ENCODE measurements at places on chromosomes 11 and 22.

DNA sequence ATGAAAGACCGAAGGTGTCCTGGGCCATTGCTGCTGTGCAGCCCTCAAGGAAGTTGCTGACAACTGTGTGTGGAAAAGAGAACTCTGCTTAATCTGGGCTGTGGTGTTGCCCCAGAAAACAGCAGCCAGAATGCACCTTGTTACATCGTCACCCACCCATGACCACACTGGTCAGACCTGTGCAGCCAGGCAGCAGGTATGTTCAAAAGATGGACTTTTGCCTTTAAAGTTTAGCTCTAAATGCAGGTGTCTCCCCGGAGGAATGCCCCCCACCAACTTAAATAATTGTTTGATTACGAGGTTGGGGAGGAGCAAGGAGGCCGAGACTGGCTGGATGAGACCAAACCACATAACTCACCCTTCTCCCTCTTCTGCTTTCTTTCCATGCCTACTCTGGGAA is 15.3 kb upstream of the POLA2 start:
- H3K27ac ChIP-seq = no peak overlapping the region
- no peak for DNase-seq
- H3K4me1 ChIP-seq = no peaks in the 10 kb centered on the region
- no peak overlapping the region for H3K4me3 ChIP-seq
- H3K36me3 ChIP-seq = no peaks in the 10 kb centered on the region

- no peaks in the 10 kb centered on the region for H3K36me3 ChIP-seq
- no peaks in the 10 kb centered on the region for H3K27me3 ChIP-seq
- DNase-seq = peak; percentile 87
- peak within 1 kb of the TSS; percentile 99 for H3K4me3 ChIP-seq
- H3K4me1 ChIP-seq = peaks cover 27% of the 10 kb centered on the region
These were observed at the start of gene CLTCL1 for GRCh38 chr22:19291580-19292457. Gene CLTCL1, minus strand, starts transcription at chr22:19291719. Its CDS starts 78 bp downstream, at chr22:19291641.

- no peak for DNase-seq
- no peak overlapping the region for H3K4me3 ChIP-seq
- no peaks in the 10 kb centered on the region for H3K4me1 ChIP-seq
- H3K27me3 ChIP-seq = no peaks in the 10 kb centered on the region
These were observed 16.7 kb upstream of the CARD18 start for GRCh38 chr11:105156231-105156630.

DNA sequence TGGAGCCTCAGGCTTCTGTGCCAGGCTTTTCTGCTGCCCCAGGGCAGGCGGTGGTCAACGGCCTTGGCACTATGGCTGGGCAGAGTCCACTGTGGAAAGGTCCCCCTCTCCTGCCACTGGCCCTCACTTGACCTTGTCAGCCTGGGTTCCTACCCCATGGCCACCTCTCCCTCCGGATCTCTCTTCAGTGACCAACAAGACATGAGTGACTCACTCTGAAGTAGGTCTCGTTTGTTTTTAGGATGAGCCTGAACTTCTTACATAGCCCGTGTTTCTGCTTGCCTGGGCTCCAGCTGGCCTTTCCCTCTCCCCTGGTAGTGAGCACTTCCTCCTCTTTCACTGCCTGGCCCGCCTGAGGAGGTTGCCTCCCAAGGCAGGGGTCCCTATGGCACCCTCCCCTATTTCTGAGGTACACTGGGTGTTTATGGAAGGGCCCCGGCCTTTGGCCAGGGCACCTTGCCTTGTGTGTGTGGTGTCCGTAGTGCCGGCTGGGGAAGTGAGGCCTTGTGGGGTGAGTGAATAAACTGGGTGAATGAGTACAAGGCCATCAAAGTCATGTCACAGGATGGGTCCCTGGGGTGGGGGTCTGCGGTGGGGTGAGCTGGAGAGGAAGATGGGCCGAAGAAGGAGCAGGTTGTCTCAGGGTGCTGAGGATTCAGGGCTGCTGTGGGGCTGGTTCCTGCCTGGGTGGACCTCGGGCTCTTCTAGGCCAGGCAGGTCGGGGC is 5.0 kb downstream of the SHANK3 start:
- no peak overlapping the region for H3K4me3 ChIP-seq
- H3K4me1 ChIP-seq = peaks cover 18% of the 10 kb centered on the region

- H3K27ac ChIP-seq = no peak overlapping the region
- H3K4me1 ChIP-seq = no peaks in the 10 kb centered on the region
- no peak overlapping the region for H3K4me3 ChIP-seq
These were observed 73.3 kb downstream of the MRGPRX1 start for GRCh38 chr11:18865951-18866350.

- no peak overlapping the region for H3K27ac ChIP-seq
- H3K27me3 ChIP-seq = no peaks in the 10 kb centered on the region
- peaks cover 23% of the 10 kb centered on the region for H3K4me1 ChIP-seq
- no peak for DNase-seq
- no peak overlapping the region for H3K4me3 ChIP-seq
These were observed 86.1 kb upstream of the HORMAD2 start for GRCh38 chr22:29994027-29994715.

GRCh38 chr11:1126935-1127663 is 30.7 kb upstream of the MUC5AC start:
- no peaks in the 10 kb centered on the region for H3K36me3 ChIP-seq
- H3K27ac ChIP-seq = no peak overlapping the region
- no peak overlapping the region for H3K4me3 ChIP-seq
- DNase-seq = no peak
- H3K27me3 ChIP-seq = no peaks in the 10 kb centered on the region
- no peaks in the 10 kb centered on the region for H3K4me1 ChIP-seq

DNA sequence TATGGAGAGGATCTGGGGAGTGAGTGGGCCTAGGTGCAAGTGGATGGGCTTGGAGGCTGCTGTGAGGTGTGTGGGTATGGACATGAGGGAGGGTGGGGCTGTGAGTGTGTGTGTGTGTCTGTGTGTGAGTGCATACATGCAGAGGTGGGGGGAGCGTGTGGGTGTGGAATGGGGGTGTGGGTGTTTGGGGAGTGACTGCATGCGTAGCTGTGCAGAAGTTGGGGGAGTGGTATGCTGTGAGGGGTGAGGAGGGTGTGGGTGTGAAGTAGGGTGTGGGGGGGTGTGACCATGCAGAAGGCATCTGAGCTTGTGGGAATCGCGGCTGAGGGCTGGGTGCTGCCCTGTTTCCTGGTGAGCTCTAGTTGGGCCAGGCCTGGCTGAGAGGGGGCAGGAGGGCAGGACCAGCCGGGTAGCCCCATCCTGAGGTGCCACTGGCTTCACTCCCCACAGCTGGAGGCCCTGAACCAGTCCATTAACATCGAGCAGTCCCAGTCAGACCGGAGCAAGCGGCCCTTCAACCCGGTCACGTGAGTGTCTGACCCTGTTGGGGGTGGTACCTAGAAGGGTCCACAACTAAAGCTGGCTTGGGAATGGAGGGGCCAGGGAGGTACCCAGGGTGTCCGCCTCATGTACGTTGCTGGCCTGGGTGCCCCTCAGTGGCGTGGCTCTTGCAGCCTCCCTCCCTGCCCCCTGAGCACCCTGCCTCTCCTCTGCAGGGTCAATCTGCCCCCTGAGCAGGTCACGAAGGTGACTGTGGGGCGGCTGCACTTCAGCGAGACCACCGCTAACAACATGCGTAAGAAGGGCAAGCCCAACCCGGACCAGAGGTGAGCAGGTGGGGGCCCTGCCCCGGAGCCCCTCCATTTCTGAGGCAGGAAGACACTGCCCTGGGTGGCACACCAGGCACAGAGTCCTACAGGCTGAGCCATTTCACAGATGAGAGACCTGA is 16.5 kb downstream of the TMEM258 start:
- no peak for DNase-seq
- H3K36me3 ChIP-seq = no peaks in the 10 kb centered on the region
- no peak overlapping the region for H3K4me3 ChIP-seq
- H3K27me3 ChIP-seq = no peaks in the 10 kb centered on the region

- H3K36me3 ChIP-seq = no peaks in the 10 kb centered on the region
- no peak overlapping the region for H3K27ac ChIP-seq
- H3K27me3 ChIP-seq = no peaks in the 10 kb centered on the region
- no peaks in the 10 kb centered on the region for H3K4me1 ChIP-seq
- DNase-seq = no peak
These were observed 161.9 kb downstream of the INSC start for GRCh38 chr11:15276621-15277020.

DNA sequence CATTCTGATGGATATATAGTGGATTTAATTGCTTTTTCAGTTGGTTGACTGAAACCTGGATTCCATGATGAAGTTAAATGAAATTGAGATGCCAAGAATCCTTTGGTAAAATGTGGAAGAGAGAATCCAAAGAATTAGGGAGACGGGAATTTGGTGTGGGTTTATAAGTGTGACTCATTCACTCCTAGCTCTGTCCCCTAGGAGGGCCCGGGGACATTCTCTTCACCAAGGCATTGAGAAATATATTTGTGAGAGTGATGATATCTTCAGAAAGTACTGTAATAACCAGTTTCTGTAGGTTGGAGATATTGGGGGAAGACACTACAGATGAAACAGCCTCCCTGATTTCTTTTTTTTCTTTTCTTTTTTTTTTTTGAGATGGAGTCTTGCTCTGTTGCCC is 13.6 kb upstream of the PHOX2A start:
- H3K4me3 ChIP-seq = no peak overlapping the region
- H3K27me3 ChIP-seq = no peaks in the 10 kb centered on the region
- H3K4me1 ChIP-seq = no peaks in the 10 kb centered on the region
- no peaks in the 10 kb centered on the region for H3K36me3 ChIP-seq
- no peak overlapping the region for H3K27ac ChIP-seq

- no peaks in the 10 kb centered on the region for H3K36me3 ChIP-seq
- no peak overlapping the region for H3K4me3 ChIP-seq
- no peak for DNase-seq
- H3K27ac ChIP-seq = no peak overlapping the region
- H3K27me3 ChIP-seq = no peaks in the 10 kb centered on the region
- H3K4me1 ChIP-seq = no peaks in the 10 kb centered on the region
These were observed 1106.8 kb downstream of the BRD1 start for GRCh38 chr22:48720662-48721394.

- no peak overlapping the region for H3K4me3 ChIP-seq
- no peaks in the 10 kb centered on the region for H3K36me3 ChIP-seq
- H3K4me1 ChIP-seq = no peaks in the 10 kb centered on the region
- DNase-seq = no peak
These were observed 7.6 kb downstream of the IGF2 start for GRCh38 chr11:2131371-2132236.

DNA sequence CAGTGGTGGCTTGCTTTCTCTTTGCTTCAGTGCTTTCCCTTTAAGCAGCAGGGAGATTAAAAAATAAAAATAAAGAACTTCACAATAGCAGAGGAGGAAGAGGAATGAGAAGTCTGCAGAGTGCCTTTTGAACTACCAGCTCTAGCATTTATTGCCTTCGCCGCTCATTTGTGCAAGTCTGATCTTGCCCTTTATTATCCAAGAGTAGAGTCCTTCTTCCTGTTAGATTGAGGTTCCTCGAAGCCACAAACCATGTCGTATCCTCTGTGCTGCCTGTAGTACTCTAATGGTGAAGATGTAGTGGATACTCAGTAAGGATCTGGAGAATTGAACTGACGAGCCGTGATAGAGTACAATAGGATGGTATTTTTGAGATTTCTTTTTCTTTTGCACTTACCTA is 101.2 kb upstream of the RAG2 start:
- H3K27ac ChIP-seq = no peak overlapping the region
- DNase-seq = no peak
- no peak overlapping the region for H3K4me3 ChIP-seq
- no peaks in the 10 kb centered on the region for H3K27me3 ChIP-seq
- no peaks in the 10 kb centered on the region for H3K36me3 ChIP-seq
- H3K4me1 ChIP-seq = no peaks in the 10 kb centered on the region

DNA sequence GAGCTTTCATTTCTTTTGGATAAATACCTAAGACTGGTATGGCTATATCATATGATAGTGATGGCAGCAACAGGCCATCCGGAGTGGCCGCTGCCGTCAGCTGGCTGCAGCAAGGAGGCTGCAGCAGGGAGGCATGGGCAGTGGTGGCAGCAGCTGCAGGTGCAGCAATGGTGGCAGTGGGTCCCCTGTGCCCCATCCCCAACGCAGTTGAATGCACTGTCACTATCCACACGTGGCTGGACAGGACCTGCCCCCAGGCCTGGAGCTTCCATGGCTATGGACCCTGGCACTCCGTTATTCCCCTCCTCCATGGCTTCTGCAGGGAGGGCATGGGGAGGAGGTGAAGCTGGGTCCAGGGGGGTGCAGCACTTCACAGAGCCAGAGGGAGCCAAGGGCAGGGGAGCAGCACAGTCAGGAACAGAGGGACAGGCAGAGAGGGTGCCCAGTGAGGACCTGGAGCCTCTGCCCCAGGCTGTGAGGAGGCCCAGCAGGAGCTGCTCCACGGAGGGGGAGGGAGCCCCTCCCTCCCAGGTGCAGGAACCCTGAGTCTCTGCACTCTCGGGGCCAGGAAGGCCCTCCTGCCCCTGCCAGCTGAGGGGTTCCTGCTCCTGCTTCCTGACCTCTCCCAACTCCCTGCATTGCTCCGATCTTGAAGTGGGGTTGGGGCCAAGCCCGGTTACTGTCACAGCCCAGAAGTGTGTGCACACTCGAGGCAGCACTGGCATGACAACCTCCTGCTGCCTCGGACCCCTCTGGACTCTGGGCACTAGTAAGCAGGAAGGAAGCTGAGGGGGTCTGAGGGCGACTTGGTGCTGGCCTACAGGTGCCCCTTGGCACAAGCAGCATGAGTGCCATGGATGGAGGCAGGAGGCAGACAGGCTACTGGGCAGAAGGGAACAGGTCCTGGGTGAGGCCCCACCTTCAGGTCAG is 466.3 kb downstream of the GUCY1A2 start:
- no peaks in the 10 kb centered on the region for H3K36me3 ChIP-seq
- no peak overlapping the region for H3K27ac ChIP-seq
- H3K4me3 ChIP-seq = no peak overlapping the region
- no peaks in the 10 kb centered on the region for H3K4me1 ChIP-seq
- no peak for DNase-seq

DNA sequence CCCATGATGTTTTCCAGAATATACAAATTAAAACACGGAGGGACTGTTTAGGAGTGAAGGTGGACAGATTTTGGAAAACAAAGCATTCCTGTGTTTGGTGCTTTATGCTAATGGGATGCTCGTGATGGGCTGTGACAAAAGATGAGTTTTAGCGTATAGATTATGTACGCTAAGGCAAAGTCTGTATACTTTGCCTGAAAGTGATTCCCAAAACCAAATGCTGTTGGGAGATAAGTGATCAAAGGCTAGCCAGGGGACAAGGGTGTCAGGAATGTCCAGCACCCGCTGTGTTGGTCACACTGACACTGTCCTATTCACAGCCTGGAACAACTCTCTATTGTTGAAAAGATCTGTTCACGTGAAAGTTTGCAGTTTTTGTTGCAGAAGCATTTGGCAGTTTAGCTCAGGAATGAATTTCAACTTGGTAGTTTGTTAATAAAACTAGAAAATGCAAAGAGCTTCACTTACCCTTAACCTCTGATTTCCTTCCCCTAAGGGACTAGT is 1.5 kb downstream of the JAM3 start:
- no peaks in the 10 kb centered on the region for H3K36me3 ChIP-seq
- H3K27me3 ChIP-seq = no peaks in the 10 kb centered on the region
- H3K4me3 ChIP-seq = no peak overlapping the region
- no peak for DNase-seq
- H3K27ac ChIP-seq = peak overlapping the region; percentile 97
